ENCODE measurements at places on chromosomes 7 and 10.

DNA sequence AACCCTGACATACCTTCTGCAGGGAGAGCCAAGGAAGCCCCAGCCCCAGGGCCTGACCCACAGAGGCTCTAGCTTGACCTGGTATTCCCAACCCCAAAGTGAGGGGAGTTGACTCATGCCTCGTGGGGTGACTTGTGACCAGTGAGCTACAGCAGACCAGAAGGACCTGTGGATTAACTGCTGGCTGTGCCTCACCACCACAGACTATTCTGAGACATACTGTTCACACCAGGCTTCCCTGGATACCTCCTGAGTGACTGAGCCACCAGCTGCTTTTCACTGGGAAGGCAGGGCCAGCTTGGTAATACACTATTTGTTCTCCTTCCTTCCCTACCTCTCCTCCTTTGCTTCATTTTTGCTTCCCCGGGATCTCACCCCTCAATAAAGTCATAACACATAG lies 7.3 kb downstream of the PLXNA4 start:
- DNase-seq: no peak

DNA sequence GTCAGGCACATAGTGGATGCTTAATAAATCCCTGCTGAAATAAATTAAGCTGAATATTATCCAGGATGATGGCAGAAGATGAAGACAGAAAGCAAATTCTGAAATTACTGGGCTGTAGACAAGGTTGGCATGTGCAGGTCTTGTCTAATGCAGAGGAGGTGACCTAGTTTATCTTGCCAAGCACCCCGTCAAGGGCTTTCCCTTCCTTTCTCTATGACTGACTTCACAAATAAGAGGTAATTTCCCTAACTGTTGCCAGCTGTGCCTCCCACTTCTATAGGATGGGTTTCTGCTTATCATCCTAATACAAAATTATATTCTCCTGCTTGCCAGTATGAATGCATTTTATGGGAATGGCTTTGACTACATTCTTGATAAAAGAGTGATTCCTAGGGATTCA lies 38.0 kb downstream of the LHFPL3 start:
- no peak for DNase-seq

DNA sequence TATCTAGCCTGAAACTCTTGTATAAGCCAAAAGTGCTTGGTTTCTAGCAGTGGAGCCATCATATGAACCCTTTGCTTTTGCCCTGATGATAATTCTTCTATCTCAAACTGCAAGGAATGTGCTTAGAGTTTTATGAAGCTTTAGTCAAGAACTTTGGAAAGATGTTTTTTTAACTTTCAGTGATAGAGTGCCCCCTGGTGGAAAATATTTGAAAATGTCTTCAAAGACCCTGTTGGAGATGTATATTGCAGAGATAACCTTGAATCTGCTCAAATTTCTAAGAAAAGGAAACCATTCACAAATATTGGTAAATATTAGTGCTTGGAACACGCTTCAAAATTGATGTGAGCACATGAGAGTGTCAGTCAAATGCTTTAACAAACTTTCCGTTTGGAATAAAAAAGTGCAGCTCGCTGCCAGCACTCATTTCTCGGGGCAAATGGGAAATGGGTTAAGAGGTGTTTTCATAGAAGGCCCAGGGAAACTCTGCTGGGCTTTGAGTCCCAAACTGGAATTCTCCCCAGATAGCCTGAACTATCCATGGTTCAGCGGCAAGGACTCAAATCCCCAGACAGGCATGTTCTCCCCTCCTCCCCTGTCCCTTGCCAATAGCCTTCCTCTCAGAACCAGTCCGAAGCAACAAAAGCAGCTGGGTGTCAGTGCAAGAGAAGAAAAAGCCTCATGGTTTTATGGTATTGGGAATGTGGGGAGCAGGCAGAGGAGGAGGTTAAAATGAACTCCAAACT lies 129.3 kb downstream of the MYOF start:
- no peak for DNase-seq

- DNase-seq: no peak
These were observed 138.1 kb upstream of the TCF7L2 start for GRCh38 chr10:112811741-112812551.

- no peak for DNase-seq
These were observed 425 bp upstream of the MTG1 start for GRCh38 chr10:133393401-133394063.

GRCh38 chr7:134649226-134649775 lies 2.6 kb downstream of the BPGM start:
- no peak for DNase-seq

DNA sequence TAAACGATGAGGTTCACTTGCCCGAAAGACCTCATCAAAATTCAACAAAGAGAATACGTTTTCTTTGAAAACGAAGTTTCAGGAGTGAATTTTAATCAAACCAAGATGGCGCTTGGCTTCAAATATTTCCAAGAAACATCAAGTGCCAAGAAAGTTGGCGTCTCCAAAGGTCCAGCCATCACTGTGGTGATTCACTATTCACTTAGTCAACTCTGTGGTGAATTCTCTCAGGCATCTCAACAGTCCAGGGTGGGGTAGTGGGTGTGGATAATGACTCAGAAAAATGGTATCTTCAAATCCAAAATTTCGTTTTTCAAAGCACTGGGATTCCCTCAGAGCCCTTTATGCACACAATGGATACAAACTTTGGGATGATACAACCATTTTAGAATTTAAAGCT lies 133.1 kb downstream of the SVIL start:
- DNase-seq: no peak

- DNase-seq: no peak
These were observed 216.6 kb downstream of the TWIST1 start for GRCh38 chr7:18900803-18901202.

GRCh38 chr7:135169141-135169963 lies 1.2 kb downstream of the CYREN start:
- DNase-seq: peak; percentile 27

DNA sequence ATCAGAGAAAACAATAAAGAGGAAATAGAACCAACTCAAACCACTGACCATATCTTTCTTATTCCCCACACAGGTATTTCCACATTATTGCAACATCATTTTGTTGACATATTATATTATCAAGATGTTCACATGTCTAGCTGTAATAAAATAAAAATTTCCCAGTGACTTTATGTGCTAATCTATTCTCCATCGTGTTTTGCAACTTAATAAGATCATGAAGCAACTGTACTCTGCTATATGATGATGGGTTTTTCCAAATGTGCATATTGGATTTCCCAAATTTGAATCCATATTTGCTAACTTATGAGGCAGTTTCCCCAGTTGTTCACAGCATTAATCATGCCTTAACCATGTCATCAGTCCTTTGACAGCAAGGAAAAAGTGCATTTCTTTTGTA lies 127.8 kb downstream of the ITGB8 start:
- DNase-seq: no peak

DNA sequence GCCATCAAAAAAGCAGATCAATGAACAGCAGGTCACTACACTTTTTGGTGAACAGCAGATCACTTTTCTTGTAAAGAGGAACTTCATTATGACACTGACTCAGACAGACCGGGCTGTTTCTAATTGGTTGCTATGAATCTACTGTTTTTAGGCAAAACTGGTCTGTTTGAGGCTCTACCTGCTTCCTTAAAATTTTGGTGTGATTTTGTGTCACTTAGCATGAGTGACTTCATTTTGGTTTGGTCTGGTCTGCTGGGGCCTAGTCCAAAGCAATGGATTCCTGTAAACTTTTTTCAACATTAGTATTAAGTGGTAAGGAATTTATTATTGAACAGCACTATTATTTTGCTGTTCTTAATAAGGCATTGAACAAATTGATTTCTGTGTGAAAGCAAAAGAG lies 41.8 kb upstream of the C10orf71 start:
- no peak for DNase-seq

DNA sequence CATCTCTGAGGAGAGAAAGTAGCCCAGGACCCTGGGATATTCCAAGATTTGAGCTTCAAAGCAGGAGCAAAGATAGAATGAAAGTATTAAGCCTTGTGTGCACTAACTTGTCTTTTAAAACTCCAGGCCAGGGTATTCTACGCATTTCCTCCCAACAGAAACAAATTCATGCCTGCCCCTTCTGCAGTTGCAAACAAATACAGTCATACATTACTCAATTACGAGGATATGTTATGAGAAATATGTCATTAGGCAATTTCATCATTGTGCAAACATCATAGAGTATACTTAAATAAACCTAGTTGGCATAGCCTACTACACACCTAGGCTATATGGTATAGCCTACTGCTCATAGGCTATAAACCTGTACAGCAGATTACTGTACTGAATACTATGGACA lies 154.5 kb upstream of the KIAA1217 start:
- no peak for DNase-seq

- no peak for DNase-seq
These were observed 66.9 kb downstream of the TFPI2 start for GRCh38 chr7:93823621-93824020.

DNA sequence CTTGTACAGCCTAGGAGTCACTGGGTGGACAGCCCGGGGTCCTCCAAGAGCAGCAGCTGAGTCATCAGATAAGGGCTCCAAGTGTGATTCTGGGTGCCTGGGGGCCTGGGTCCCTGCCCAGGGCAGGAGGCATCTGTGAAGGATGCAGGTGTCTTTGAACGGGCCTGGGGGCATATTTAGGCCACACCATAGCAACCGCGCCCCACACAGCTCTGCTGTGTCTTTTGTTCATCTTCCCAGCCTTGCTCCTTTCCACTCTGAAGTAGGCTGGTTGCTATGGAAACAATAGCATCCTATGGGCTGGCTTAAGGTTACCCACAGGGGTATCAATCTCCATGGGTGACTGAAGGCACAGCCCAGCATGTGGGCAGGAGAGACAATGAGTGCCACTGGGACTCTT lies 324.7 kb downstream of the TCERG1L start:
- no peak for DNase-seq

GRCh38 chr10:21337171-21337792 lies 188.2 kb downstream of the SKIDA1 start:
- no peak for DNase-seq

GRCh38 chr7:24881623-24882022 lies 98.4 kb downstream of the OSBPL3 start:
- no peak for DNase-seq

GRCh38 chr10:17652585-17652984 lies 8.6 kb downstream of the STAM start:
- no peak for DNase-seq

DNA sequence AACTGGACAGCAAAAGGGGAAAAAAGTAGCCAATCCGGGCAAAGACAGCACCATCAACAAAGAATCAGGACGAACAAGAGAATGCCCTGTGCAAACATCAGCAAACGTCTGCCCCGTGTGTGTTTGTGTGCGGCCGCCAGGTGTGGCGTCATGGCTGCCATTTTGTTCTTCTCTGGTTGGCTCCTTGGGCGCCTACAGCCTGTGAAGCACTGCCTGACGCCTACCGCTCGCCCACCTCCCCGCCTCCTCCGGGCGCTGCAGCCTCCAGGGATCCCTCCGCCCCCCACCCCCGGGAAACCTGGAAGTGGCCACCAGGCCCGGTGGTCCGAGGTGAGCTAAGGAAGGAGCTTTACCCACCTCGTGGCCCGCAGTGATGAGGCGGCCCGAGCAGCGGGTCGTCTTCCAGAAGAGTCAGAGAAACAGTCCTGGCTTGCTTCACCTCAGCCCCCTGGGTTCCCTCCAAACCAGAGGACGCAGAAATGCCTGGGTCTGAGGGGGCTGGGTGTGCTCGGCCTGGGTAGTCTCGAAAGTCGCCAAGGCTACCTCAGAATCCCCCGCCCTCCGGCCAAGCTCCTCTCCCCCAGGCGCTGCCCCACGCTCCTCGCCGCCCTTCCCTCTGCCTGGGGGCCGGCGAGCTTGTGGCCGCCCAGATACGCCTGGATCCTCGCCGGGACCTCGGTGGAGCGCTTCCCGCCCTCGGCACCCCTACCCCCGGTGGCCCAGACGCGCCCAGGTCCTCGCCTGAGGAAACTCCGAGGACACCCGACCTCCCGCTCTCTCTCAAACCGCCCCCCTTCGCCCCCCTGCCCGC lies 61.8 kb upstream of the IL6 start:
- no peak for DNase-seq

DNA sequence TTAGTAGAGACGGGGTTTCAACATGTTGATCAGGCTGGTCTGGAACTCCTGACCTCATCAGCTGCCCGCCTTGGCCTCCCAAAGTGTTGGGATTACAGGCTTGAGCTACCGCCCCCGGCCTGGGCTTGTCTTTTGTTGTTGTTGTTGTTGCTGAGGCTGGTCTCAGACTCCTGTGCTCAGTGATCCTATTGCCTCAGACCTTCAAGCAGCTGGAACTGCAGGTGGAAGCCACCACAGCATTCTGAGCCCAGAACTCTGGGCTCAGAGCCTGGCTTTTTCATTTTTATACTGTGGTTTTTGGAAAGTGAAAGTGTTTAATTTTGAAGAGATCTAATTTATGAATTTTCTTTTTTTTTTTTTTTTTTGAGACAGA lies 16.2 kb upstream of the DNAJB6 start:
- no peak for DNase-seq

- DNase-seq: no peak
These were observed 217.0 kb upstream of the ADARB2 start for GRCh38 chr10:1954300-1954699.

DNA sequence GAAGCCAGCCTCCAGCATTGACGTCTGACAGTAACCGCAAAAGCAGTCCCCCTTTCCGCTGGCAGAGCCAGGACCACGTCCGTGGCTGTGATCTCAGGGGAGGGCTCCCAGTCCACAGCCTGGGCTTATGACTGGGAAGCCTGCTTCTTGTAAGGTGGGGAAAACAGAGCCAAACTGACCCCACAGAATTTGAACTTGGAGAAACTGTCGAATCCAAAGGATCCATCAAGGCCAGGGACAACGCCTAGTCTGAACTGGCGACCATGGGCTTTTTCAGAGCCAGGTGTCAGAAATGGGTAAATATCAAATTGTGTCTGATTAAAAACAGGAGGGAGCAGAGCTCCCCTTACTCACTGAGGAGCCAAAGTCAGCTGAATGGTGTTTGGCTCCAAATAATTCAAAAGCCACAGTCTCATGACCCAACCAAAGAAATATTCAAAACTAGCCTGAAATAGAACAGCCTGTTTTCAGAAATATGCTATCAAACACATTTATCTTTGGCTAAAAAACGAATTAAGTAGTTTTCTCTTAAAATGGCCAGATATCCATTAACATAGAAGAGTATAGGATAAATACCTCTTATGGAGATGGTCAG lies 751.4 kb upstream of the GALNT17 start:
- DNase-seq: no peak

GRCh38 chr10:44047361-44047760 lies 337.5 kb downstream of the CXCL12 start:
- DNase-seq: no peak

GRCh38 chr10:124688386-124688785 lies 55.8 kb downstream of the FAM53B start:
- DNase-seq: no peak

DNA sequence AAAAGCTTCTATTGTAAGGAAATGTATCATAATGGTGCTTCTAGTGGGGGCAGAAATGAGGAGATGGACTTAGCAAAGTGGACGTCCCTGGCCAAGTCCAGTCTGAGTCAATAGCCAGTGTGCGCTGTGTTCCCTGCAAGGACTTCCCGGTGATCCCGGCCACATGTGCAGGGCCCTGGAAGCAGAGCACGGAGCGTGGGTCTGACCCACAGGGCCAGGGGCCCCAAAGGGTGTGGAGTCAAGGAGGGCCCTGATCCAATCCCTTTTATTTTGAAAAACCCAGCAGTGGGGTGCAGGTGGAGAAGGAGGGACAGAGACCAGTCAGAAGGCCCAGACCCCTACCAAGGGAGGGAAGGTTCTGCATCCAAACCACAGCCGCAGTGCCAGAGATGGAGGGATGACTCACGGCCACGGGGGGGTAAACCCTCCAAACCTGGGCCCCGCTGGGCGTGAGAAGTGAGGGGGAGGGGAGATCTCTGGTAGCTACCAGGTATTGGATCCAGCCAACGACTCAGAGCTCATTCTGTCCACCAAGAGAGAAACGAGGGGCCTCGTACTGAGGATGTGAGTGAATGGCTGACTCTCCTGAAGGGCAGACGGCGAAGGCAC lies 57.2 kb upstream of the VIPR2 start:
- DNase-seq: no peak
